ENCODE measurements at places on chromosomes 13 and 19. TPM values are rescaled to one million over a fixed set of nuclear protein-coding genes. Genes with fewer than 3 reads are reported as not detected.

DNA sequence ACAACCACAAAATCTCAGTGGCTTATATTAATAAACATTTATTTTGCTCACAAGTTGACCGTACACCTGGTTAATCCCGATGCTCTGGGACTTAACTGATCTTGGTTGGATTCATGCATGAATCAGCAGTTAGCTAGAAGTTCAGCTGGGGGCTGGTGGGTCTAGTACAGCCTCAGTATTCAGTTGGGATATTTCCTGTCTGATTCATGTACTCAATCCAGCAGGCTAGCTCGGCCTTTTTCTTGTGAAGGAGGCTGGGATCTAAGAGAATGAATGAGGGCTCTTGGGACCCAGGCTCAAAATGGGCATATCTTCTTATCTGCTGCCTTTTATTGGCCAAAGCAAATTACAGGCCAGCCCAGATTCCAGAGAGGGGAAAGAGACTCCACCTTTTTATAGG lies 178.8 kb downstream of the KCTD12 start:
- H3K4me1 ChIP-seq = peaks cover 28% of the 10 kb centered on the region
- DNase-seq = no peak

KLK10 gene
- total RNA-seq = not detected

DNA sequence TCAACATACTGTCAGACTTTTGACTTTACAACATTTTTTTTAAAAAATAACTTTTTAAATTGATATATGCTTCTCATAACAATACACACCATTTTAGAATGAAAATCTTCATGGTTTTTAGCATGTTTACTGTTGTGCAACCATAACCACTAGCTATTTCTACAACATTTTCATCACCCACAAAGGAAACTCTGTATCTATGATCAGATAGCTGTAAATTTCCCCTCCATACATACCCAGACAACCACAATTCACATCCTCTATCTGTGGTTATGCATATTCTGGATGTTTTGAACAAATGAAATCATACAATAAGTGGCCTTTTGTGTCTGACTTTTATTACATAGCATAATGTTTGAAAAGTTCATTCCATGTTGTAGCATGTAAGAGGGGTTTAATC lies 1666.0 kb downstream of the EFNB2 start:
- H3K27ac ChIP-seq = no peak overlapping the region
- no peak overlapping the region for H3K4me3 ChIP-seq
- H3K36me3 ChIP-seq = no peaks in the 10 kb centered on the region
- DNase-seq = no peak
- no peaks in the 10 kb centered on the region for H3K4me1 ChIP-seq

DNA sequence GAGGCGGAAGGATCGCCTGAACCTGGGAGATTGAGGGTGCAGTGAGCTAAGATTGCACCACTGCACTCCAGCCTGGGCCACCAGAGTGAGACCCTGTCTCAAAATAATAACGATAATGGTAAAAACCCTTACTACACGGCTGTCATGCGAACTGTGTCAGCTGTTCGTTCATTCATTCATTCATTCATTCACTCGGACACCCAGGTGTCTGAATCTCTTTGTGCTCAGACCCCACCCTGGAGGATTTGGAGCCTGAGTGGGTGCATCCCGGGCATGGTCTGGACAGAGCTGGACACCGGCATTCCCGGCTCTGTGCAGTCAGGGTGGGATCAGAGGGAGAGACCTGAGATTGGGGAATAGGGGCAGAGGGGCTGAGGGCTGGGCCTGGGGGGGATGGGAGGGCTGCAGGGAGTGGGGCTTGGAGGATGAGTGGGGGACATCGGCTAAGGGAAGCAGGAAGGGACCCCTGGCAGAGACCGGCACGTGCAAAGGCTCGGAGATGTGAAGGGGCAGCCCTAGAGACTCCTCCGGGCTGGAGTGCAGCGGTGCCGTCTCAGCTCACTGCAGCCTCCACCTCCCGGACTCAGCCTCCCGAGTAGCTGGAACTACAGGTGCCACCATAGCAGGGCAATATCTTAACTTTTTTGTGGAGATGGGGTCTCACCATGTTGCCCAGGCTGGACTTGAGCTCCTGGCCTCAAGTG lies 31.6 kb upstream of the TCF3 start:
- DNase-seq = no peak
- no peaks in the 10 kb centered on the region for H3K4me1 ChIP-seq
- H3K27ac ChIP-seq = no peak overlapping the region
- H3K4me3 ChIP-seq = no peak overlapping the region
- H3K27me3 ChIP-seq = peaks cover 7% of the 10 kb centered on the region
- no peaks in the 10 kb centered on the region for H3K36me3 ChIP-seq

RAB8A gene
- 36.4 TPM for total RNA-seq

- no peak overlapping the region for H3K4me3 ChIP-seq
- H3K4me1 ChIP-seq = no peaks in the 10 kb centered on the region
- H3K27ac ChIP-seq = no peak overlapping the region
- no peaks in the 10 kb centered on the region for H3K27me3 ChIP-seq
- no peak for DNase-seq
These were observed 487.3 kb downstream of the TSHZ3 start for GRCh38 chr19:30861919-30862318.

GRCh38 chr19:45477186-45477585 lies 9.4 kb downstream of the FOSB start:
- H3K36me3 ChIP-seq = no peaks in the 10 kb centered on the region
- no peaks in the 10 kb centered on the region for H3K27me3 ChIP-seq
- no peak for DNase-seq
- H3K4me1 ChIP-seq = no peaks in the 10 kb centered on the region
- no peak overlapping the region for H3K27ac ChIP-seq

- H3K36me3 ChIP-seq = peaks cover 10% of the 10 kb centered on the region
- no peak overlapping the region for H3K4me3 ChIP-seq
- no peaks in the 10 kb centered on the region for H3K27me3 ChIP-seq
- no peak for DNase-seq
- H3K27ac ChIP-seq = no peak overlapping the region
These were observed 2.3 kb upstream of the DNAJB1 start for GRCh38 chr19:14520543-14520942.

- DNase-seq = no peak
- H3K36me3 ChIP-seq = peaks cover 16% of the 10 kb centered on the region
- peaks cover 4% of the 10 kb centered on the region for H3K27me3 ChIP-seq
- no peak overlapping the region for H3K27ac ChIP-seq
These were observed 4.2 kb upstream of the ISYNA1 start for GRCh38 chr19:18441804-18442788.

DNA sequence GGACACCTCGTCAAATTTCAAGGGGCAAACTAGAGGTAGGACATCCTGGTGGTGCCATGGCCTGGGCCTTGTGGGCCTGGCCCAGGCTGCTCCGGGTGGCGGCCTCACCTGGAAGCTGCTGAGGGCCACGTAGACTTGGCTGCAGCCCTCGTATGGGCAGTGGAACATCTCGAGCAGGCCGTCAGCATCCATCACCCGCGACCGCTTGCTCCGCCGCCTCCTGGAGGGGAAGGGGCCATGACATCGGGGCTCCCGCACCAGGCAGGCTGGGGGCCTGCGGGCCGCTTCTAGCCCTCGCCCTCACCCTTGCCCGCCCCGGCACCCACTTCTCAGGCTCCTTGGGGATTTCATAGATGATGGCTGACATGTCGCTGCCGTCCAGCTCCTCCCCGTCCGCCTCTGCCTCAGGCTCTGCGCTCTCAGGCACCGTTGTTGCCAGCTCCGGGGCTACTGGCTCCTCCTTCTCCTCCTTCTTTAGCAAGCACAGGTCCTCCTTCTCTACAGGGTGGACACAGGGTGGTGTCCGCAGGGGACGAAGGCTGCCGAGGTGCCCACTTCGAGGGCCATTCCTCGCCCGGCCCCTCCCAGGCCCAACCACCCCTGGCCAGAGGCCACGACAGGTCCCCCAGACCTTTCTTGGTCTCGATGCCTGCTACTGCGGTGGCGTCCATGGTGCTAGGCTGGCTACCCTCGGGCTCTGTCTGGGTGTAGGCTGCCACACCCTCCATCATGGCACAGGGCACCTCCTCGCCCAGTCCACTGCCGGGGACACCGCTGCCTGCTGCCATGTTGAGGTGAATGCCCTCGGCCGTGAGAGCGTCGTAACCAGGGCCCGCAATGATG lies 6.0 kb upstream of the ELAVL3 start:
- peaks cover 52% of the 10 kb centered on the region for H3K36me3 ChIP-seq
- no peak for DNase-seq
- no peak overlapping the region for H3K27ac ChIP-seq
- H3K4me1 ChIP-seq = peaks cover 15% of the 10 kb centered on the region
- H3K4me3 ChIP-seq = no peak overlapping the region
- peaks cover 47% of the 10 kb centered on the region for H3K27me3 ChIP-seq

CRLF1 gene
- total RNA-seq = 28.5 TPM

ABHD8 gene
- total RNA-seq = 19.1 TPM

DNA sequence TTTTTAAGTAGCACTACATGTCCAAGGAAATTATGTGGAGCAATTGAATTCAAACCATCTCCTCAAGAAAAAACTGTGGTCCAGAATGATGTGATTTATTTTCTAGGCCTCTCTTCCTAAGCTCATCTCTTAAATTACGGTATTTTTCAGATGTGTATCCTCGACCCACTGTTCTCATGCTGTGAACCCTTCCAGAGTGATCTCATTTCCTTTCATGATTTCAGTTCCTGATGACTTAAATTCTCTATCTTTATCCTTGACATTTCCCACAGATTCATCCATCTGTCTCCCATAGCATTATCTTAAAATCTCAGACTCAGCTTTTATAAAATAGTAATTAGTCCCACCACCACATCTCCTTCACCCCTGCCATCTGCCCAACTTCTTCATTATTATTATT lies 117.6 kb upstream of the SPRY2 start:
- H3K4me3 ChIP-seq = no peak overlapping the region
- no peaks in the 10 kb centered on the region for H3K27me3 ChIP-seq
- no peak for DNase-seq
- H3K36me3 ChIP-seq = no peaks in the 10 kb centered on the region
- H3K27ac ChIP-seq = no peak overlapping the region

DNA sequence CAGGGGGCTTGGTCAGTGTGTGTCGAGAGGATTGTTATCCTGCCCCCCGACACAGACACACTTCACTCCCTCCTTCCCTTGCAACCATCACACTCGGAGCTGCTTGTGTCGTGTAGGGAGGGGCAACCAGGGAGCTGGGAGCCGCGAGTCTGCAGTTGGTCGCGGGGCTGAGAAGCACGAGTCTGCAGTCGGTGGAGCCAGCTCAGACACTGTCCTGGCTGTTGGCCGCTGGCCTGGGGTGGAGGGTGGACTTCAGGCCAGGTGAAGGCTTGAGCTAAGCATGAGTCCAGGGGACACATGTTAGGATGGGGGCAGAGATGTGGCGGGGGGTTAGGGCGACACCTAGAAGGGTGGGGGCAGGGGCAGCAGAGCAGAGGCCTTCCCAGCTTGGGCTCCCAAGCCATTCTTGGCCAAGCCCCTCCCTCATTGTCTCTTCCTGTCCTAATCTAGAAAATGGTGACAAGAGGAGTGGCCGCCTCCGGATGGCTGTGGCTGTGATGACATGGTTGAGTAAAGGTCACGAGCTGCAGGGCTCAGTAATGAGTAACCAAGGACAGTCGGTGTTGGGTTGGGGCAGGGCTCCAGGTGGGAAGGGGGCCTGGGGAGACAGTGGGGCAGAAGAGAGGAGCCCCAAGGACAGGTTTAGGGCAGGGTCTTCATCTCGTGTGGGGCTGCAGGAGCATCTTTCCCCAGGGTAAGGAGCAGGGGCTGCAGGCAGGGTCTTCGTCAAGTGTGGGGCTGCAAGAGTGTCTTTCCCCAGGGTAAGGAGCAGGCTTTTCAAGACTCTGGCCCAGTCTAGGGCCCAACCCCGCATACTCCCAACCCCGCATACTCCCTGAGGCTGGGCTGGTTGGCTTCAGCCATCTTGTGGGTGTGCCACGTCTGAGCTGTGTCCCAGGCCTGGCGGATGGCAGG lies 8.6 kb downstream of the PPP5C start:
- H3K27ac ChIP-seq = no peak overlapping the region
- H3K4me3 ChIP-seq = no peak overlapping the region
- peaks cover 19% of the 10 kb centered on the region for H3K4me1 ChIP-seq
- peak; percentile 51 for DNase-seq
- peaks cover 9% of the 10 kb centered on the region for H3K36me3 ChIP-seq
- H3K27me3 ChIP-seq = no peaks in the 10 kb centered on the region

DNA sequence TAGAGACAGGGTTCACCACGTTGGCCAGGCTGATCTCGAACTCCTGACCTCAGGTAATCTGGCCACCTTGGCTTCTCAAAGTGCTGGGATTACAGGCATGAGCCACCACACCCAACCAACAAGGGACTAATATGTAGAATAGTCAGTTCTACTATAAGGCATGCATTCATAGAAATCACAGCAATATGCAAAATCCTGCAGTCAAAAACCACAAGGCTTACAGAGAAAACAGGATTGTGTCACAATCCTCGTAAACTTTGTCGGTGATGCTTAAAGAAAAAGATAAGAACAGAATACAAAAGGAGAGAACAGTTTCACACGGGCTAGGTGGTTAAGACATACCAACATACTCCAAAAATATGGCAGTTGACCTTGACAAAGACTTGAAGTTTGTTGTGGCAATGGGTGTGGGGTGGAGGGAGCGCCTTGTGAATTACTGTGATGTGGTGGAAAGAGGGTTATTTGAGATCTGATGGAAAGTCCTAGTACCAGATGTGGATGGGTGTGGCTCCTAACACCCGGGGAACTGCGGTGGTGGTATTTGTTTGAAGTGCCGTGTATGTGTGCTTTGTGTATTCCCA lies 12.4 kb downstream of the NOSIP start:
- no peak overlapping the region for H3K4me3 ChIP-seq
- no peak overlapping the region for H3K27ac ChIP-seq
- H3K27me3 ChIP-seq = no peaks in the 10 kb centered on the region
- no peaks in the 10 kb centered on the region for H3K36me3 ChIP-seq

GRCh38 chr13:44951184-44951583 lies 38.1 kb downstream of the NUFIP1 start:
- H3K4me3 ChIP-seq = no peak overlapping the region
- no peak overlapping the region for H3K27ac ChIP-seq
- no peak for DNase-seq
- no peaks in the 10 kb centered on the region for H3K27me3 ChIP-seq

SYNE4 gene
- total RNA-seq = 0.71 TPM

MTUS2 gene
- total RNA-seq = 1.6 TPM

DNA sequence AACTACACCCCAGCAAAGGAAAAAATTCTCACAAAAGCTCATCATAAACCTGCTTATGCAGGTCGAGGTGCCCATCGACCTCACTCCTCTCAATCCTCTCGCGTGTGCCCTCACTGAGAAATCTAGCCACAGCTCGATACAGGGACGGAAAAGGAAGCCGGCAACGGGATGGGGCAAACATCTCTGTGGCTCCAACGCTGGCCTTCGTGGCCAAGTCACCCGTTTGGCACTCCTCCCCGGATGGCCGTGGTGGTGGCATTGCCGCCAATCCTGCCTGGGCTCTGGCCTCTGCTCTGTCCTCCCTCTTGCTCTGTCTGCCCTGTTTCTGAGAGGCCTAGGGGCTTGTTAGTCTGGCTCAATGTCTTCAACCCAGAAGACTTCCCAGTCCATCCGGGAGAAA lies 41.2 kb downstream of the ZNF146 start:
- no peaks in the 10 kb centered on the region for H3K36me3 ChIP-seq
- H3K4me1 ChIP-seq = peaks cover 3% of the 10 kb centered on the region
- H3K4me3 ChIP-seq = no peak overlapping the region

- no peaks in the 10 kb centered on the region for H3K4me1 ChIP-seq
- H3K4me3 ChIP-seq = peak overlapping the region; percentile 50
- peak overlapping the region; percentile 86 for H3K27ac ChIP-seq
- no peaks in the 10 kb centered on the region for H3K36me3 ChIP-seq
- no peaks in the 10 kb centered on the region for H3K27me3 ChIP-seq
- peak; percentile 91 for DNase-seq
These were observed 3.3 kb downstream of the LYL1 start for GRCh38 chr19:13099073-13099999.
